ENCODE measurements at places on chromosomes 7 and 10. TPM values are rescaled to one million over a fixed set of nuclear protein-coding genes. Genes with fewer than 3 reads are reported as not detected.

Gene GDF10
- total RNA-seq = 1.7 TPM

DNA sequence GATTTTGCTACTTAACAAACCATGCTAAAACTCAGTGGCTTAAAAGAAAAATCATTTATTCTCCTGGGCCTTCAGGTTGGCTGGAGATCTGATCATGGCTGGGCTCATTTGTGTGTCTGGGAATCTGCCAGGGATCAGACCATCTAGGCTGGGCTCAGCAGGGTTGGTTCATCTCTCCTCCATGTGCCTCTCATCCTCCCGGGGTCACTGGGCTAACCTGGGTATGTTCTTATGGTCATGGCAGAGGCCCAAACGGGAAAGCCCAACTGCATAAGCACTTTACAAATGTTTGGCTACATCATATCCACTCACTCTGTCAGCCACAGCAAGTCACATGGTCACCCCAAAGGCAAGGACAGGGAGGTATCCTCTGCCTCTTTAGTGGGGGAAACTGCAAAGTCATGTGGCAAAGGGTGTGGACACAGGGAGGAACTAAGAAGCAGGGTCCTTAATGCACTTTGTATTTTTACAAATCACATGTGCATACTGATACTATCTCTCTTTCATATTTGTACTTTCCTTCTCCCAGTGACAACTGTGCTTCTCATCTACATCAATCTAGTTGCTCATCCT, 231.4 kb downstream of the BUB3 start:
- DNase-seq = no peak
- H3K36me3 ChIP-seq = no peaks in the 10 kb centered on the region
- no peaks in the 10 kb centered on the region for H3K4me1 ChIP-seq
- no peak overlapping the region for H3K4me3 ChIP-seq

Gene EVX1
- total RNA-seq = 2.5 TPM

DNA sequence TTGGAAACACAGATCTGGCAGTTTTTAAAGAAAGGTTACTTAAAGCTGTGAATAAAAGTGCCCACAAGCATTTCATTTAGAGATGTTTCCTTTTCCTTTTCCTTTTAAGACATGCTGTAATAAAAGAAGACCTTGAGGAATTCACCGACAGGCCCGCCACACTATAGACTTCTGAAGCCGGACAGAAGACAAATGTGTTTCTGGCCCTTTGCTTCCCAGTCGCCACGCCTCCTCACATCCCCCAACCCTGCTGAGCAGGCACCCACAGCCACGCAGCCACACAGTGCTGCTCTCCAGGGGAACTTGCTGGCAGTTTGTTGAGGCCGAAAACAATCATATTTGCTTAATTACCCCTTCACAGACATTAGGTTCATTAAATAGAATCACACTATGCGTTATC, 83.4 kb downstream of the SLC25A13 start:
- H3K4me3 ChIP-seq = no peak overlapping the region
- H3K27me3 ChIP-seq = no peaks in the 10 kb centered on the region
- peaks cover 27% of the 10 kb centered on the region for H3K4me1 ChIP-seq
- no peak overlapping the region for H3K27ac ChIP-seq
- no peaks in the 10 kb centered on the region for H3K36me3 ChIP-seq

- H3K4me3 ChIP-seq = no peak overlapping the region
- H3K27ac ChIP-seq = no peak overlapping the region
- no peaks in the 10 kb centered on the region for H3K4me1 ChIP-seq
Observed at GRCh38 chr7:104803931-104804330, 210.1 kb upstream of the KMT2E start.

Gene PPP1R17
- not detected for total RNA-seq

DNA sequence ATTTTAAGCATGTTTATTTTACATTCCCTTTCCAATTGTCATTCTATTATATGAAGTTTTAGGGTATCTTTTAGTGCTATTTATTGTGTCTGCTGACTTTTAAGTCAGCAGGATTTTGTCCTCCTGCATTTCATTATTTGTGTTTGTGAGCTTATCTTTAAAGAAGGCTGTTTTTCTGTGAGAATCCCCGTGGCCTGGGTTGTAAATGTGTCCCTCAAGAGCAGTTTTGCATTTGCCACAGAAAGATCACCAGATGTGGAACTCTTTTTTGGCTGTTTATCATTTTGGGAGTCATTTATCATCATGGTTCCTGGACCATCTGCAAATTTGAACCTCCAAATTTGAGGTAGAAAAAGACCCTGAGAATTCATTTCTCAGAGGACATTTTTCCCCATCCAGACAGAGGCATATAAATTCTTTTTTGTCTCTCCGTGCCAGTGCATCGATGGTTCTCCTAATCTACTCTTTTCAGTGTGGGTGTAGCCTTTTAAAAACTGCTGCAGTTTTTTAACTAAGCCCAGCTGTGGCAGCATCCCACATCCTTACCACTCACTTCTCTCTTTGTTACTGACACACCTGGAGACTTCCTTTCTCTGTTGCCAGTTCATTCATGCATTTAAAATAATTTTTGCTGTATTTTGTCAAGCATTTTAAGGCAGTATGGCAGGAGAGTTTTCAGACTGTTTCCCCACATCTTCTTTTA, 20.1 kb upstream of the MTURN start:
- H3K4me3 ChIP-seq = no peak overlapping the region
- no peaks in the 10 kb centered on the region for H3K27me3 ChIP-seq
- H3K4me1 ChIP-seq = no peaks in the 10 kb centered on the region
- H3K36me3 ChIP-seq = no peaks in the 10 kb centered on the region

DNA sequence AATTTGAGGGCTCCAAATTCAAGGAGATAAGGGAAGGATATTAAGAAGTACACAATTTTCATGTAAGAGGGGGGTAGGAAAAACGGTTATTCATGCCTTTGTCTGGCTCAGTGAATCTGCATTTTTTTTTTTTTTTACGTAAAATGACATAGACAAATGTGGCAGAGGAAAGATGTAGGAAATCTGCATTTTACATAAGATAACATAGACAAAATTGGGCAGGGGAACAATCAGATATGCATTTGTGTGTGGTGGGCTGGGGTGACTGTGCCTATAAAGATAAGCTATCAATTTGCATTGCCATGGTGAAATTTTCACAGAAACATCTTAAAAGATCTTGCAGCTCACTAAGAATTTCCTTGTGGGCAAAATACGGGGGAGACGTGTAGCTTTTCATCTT, 92.7 kb upstream of the GPR141 start:
- no peaks in the 10 kb centered on the region for H3K36me3 ChIP-seq
- no peak overlapping the region for H3K27ac ChIP-seq
- no peak overlapping the region for H3K4me3 ChIP-seq

DNA sequence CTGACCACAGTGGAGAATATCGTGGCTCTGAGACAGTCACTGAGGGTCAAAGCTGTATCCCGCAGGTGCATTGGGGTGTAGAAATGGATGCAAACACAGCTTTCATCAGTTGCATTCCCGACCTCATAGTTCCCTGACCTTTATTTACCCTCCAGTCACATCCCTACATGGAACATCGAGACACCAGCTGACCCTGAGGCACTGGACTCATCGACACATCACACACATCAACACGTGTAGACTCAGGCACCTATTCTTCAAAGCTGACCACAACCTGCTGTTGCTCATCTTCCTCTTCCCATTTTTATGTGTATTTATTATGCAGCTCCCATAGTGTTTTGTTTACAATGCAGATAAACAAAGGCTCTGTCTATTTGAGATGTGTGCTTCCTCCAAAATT, 396.9 kb upstream of the NRP1 start:
- no peak overlapping the region for H3K4me3 ChIP-seq
- H3K27ac ChIP-seq = no peak overlapping the region
- no peaks in the 10 kb centered on the region for H3K36me3 ChIP-seq
- H3K27me3 ChIP-seq = no peaks in the 10 kb centered on the region
- H3K4me1 ChIP-seq = no peaks in the 10 kb centered on the region

Gene STAG3
- not detected for total RNA-seq

DNA sequence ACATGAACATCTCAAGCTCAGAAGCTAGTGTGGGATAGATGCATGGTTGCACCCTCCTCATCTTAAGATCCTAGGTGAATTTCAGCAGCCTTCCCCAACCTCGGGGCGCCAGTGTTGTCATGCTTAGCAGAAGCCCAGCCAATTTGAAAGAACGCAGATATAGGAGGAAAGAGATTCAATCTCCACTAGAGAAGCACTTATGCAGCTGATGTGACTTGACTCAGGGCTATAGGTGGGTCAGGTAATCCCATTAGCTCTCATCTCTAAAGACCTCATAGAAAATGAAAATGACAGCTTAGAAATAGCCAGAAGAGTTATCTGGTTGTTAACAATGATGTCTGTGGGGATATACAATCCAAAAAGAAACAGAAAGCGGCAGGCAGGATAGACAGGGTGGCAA, 310.5 kb downstream of the GPAM start:
- no peak overlapping the region for H3K27ac ChIP-seq
- H3K4me1 ChIP-seq = no peaks in the 10 kb centered on the region

Gene MCM10
- total RNA-seq = 0.98 TPM

Gene EPHB6
- 68.3 TPM for total RNA-seq

Gene LRRD1
- total RNA-seq = 0.49 TPM

DNA sequence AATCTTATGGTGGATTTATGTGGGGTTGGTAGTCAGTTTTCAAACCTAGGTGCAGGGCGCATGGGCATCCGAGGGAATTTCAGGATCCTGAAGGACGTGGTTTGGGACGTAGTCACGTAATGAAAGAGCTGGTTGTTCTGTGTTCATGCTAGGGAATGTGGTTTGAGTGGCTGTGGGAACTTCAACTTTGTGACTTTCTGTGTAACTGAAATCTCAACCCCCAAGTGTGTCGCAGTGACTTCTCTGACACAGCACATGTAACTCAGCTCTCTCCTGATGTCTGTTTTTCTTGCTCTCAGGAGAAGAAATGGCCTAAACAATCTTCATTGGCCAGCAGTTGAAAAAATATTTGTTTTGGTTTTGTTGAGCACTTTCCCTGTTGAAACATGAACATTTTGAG, 199.0 kb downstream of the PTEN start:
- peaks cover 31% of the 10 kb centered on the region for H3K4me1 ChIP-seq
- no peaks in the 10 kb centered on the region for H3K27me3 ChIP-seq
- no peaks in the 10 kb centered on the region for H3K36me3 ChIP-seq

Data from vagina (tissue), 2 donors.